ENCODE measurements at places on chromosomes 1 and 21. TPM values are rescaled to one million over a fixed set of nuclear protein-coding genes. Genes with fewer than 3 reads are reported as not detected.

- no peak for DNase-seq
Measured at GRCh38 chr1:165877940-165878556, 50.6 kb downstream of the UCK2 start.

The TRABD2B gene
- 0.08 TPM for total RNA-seq

DNA sequence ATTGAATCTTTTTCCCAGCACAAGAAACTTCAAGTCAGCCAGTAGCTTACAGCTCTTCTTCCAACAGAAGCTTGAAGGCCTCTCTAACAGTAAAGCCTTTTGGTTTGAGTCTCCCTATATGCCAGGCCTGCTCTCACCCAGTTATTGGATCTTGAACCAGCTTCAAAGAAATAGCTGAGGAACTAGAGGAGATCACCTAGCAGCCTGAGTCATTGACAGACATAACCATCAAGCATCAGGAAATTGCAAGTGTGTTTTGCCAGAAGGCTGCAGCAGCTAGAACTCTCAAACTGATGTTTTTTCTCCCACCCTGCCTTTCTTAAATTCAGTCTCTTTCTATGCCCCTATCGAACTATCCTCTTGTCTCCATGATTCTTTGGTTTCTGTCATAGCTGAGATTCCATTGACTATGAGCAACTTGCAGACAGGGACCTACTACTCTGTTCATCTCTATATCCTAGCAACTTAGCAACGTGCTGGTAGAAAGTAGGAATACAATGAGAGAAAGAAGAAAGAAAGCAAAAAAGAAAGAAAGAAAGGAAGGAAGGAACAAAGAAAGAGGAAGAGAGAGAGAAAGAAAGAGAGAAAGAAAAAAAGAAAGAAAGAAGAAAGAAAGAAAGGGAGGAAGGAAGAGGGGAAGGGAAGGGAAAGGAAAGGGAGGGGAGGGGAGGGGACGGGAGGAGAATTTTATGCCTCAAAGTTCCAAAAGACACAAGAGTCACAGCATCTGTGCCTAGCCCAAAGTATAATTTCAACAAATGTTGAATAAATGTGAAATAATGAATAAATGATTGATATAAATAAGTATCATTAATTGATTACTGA lies 60.0 kb upstream of the FGGY start:
- DNase-seq: no peak

DNA sequence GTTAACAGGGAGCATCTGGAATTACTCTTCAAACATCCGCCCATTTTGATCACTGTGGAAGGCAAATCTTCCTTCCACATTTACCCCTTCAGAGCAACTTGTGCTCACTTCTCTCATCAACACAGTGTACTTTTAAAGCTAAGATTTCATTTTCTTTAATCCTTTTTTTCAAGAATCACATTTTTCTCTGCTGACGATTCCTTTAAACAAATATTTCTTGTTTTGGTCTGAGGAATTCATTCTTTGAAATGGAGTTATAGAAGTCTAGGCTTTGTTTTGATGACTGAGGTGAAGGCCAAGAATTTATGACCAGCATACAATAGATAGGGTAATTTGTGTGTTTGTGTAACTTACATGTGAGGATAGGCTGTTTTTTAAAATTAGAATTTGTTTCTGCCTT lies 25.6 kb downstream of the LRRC42 start:
- DNase-seq: no peak

DNA sequence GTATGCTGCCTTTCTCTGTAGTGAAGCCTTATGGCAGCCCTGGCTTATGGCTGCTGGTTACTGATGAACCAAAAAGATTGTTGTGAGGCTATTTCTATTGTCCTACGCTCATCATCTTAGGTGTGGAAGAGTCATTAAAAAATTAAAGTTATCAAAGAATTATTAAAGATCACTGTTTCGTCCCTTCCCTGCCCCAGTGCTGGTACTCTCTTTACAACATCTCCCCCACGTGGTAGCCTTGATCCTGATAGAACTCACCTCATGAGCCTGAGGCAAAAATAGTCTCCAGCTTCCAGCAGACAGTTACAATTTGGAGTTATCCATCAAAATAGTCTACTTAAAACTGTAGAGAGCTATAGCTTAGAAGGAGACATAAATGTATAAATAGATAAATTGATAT lies 201.5 kb downstream of the S1PR1 start:
- DNase-seq: no peak

- no peak for DNase-seq
Measured at GRCh38 chr21:31289702-31290101, 54.4 kb downstream of the TIAM1 start.

DNA sequence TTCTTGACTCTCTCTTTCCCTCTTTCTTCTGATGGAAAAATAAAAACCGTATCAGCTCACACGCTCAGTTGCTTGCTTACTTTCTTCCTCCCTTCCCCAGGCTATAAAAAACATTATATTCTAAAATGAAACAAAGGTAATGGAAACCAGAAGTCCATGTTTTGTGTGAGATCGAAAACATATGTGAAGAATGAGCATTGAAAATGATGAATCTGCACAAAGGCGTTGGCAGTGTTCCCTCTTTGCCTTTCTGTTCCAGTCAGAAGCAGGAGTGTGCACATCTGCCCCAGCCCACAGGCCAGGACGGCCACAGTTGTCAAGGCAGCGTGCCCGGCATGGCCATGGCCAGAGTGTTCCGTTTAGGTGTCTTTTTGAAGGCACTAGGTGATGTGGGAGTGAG lies 185.3 kb upstream of the USP24 start:
- DNase-seq: no peak

The TSPAN2 gene
- 4.0 TPM for total RNA-seq

- DNase-seq: peak; percentile 56
Measured at GRCh38 chr1:31064718-31065309, 703 bp downstream of the PUM1 start.

The ALPL gene
- 12.8 TPM for total RNA-seq

GRCh38 chr21:37139902-37140301 lies 66.8 kb downstream of the TTC3 start:
- no peak for DNase-seq

GRCh38 chr1:206537141-206537540 lies 29.8 kb downstream of the RASSF5 start:
- no peak for DNase-seq

DNA sequence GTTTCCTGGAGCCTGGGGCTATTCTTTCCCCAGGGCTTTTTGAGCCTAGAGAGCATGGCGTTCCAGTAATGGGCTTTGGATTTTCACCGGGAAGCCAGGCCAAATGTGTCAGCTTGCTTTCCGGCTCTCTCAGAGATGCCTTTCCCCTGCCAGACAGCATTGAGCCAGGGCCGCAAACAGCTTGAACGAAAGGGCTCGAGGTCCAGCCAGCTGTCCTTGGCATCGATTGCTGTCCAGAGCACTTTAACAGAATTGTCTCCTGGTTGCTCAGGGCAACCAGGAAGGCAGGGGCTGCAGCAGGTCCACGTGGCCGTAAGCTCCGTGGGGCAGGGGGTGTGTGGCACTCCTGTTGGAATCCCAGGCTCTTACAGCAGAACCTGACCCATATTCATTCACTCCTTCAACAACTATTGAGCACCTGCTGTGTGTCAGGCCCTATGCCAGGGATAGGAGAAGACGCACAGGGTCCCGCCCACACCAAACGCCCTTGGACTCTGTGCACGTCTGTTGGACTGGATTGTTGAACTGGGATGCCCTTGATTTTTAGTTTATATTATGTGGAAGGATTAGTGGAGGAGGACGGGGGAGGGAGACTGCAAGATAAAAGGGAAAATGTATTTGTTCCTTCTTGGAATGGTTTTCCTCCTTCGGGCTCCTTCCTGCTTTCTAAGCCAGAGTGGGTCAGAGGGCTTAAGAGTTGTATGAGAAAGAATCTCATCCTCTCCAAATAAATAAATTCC lies 38.7 kb upstream of the EFHD2 start:
- no peak for DNase-seq

Data from dorsolateral prefrontal cortex (tissue), 122 donors.